ENCODE measurements at places on chromosomes 12 and 14.

GRCh38 chr12:103020839-103021238, 63.4 kb downstream of the ASCL1 start:
- no peak for DNase-seq

- no peak for DNase-seq
Measured at GRCh38 chr14:55752580-55753390, 172.8 kb downstream of the KTN1 start.

GRCh38 chr12:71478270-71478669, 38.7 kb downstream of the LGR5 start:
- DNase-seq: no peak

- DNase-seq: no peak
Measured at GRCh38 chr12:56248711-56249110, 9.5 kb downstream of the ANKRD52 start.

DNA sequence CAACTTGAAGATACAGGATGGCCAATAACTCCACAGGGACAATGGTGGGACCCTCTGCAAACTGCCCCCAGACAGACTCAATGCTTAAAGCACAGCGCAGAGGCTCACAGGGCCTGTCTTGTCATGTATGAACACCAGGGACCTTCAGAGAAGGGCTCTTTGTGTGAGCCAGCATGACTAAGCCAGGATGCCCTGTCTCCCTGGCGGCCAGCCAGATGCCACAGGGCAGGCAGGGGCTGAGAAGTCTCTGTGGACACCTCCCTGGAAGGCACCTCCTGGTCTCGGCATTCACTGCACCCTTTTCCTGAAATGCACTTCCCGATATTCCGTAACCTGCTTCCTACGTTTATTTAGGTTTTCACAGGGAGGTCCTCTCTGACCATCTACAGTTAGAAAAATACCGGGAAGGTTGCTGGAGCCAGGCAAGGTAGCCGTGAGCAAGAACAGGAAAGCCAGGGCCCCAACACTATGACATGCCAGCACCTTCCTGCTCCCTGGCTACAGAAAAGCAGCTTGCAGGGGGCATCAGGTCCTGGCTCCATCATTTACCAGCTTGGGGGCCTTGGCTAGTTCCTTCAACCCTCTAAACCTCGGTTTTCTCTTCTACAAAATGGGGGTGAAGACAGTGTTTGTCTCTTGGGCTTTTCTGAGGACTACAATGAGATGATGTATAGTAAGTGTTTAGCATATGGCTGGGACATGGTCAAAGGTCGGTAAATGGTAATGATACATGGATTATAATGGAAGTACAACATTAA, 65.0 kb downstream of the PITPNM2 start:
- no peak for DNase-seq

- no peak for DNase-seq
Measured at GRCh38 chr12:8037046-8037663, 4.6 kb downstream of the FOXJ2 start.

- DNase-seq: no peak
Measured at GRCh38 chr12:53391724-53392123, 11.7 kb downstream of the SP1 start.

DNA sequence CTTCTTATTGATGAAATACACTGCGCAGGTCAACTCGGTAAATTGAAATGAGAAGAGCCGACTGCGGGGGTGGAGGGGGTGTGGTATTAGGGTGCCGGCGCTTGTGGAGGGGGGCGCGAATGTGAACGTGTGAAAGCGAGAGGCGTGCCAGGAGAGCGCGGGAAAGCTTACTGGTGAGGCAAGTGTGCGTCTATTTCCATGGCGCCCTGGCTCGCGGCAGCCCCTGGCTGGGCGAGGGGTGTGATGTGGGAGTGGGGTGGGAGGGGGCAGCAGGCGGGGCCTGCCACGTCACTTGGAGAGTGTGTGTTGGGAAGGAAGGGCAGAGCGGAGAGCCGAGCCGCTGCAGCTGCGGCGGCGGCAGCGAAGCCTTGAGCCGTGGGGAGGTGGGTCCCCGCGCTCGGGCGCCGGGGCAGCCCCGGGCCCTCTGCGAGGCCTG, 88.8 kb downstream of the GALNT8 start:
- DNase-seq: no peak

- no peak for DNase-seq
Measured at GRCh38 chr12:91349476-91349875, 166.9 kb upstream of the DCN start.

GRCh38 chr12:12872139-12872933, 19.0 kb upstream of the GPRC5A start:
- DNase-seq: no peak

GRCh38 chr12:124371366-124371765, 76.5 kb downstream of the RFLNA start:
- DNase-seq: no peak

GRCh38 chr12:29519585-29520182, 22.2 kb upstream of the OVCH1 start:
- no peak for DNase-seq

DNA sequence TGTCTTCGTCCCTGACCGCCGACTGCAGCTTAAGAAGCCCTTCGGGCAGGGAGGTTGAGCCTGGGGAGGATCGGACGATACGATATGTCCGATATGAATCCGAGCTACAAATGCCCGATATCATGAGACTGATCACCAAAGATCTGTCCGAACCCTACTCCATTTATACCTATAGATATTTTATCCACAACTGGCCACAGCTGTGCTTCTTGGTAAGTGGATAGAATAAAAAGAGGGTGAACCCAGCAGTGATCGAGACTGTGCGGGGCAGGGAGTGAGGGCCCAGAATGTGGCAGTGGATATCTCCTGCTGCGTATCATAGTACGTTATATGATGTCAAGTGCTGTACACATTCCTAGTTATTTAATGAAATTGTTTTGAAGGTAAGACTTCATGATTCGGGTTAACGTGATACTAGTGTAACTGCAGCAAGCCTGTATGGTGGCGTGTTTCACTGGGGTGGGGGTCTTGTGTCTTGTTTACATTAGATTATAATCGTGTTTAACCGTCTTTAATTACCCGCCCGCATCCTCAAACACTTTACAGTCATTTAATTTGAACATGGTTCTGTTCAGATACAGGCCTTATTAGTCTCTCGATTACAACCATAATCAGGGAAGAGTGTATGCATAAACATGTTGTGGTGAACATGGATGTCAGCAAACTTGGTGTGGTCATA, 1.3 kb downstream of the NAA30 start:
- no peak for DNase-seq

- no peak for DNase-seq
Measured at GRCh38 chr14:95831468-95831867, 45.2 kb upstream of the TUNAR start.

DNA sequence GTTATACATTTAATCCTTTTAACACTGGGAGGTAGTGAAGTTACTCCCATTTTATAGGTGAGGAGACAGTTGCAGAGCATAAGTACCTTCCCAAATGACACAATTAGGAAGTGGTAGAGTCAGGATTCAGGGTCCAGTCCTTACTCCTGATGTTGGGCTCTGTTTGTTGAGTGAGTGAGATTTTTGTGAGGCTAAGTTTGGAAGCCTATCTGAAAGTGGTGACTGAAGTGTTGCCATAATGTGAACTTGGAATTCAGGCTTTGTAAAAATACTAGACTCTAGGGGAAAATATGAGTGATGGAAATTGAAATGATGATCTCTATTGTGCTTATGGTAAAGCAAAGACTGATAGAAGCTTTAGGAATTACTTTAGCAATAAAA, 2.2 kb downstream of the NUDT4 start:
- DNase-seq: no peak

DNA sequence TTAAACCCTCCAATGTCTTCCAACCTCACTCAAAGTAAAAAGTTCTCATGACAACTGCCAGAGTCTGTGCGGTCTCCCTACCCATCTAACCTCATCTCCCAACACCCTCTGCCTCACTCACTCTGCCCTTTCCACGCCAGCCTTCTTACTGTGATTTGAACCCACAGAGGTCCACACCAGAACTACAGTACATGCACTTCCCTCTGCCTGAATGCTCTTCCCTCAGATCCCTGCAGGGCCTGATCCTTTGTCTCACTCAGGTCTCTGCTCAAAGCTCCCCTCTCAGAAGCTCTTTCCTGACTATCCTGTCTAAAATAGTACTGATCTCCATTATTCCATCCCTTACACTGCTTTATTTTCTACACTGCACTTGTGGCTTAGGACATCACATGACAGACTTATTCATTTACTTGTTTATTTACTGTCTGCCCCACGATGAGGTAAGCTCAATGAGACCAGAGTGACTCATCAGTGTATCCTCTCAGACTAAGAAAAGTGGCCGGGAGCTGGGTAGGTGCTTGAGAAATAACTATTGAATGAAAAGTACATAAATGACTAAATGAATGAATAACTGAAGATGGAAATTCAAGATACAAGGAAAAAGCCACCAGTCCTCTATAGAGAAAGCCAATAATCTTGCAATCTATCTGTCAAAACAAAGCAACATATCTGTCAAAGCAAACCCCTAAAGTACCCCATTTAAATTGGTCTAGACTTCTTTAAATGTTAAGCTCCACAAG, 17.1 kb downstream of the POMT2 start:
- no peak for DNase-seq

DNA sequence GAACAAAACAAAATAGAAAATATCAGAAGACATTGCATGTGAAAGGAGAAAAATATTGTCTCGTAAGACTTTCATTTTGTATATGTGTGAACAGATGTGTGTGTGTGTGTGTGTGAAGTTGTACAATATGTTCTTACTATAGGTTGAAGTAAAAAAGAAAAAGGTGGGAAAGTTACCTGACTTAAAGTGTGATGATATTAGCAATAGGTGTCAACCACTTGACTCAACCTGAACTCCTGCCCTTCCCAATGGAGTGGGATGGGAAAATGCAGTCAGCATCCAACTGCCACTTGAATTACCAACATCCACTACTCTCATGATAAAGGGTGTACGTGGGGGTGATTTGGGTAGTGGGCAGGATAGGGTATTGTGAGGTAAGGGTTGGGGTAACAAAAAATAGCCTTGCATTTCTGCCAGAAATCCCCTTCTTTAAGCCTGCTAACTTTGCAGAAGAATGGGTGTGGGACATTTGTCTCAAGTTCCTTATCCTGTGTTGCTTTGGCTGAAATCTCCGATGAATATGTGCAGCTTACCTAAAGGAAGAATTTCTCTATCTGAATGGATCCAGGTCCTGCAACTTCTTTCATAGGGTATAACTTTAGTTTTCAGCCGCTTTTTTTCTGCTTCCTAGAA, 181.6 kb downstream of the CHST11 start:
- DNase-seq: no peak

GRCh38 chr14:69629225-69630127, 18.1 kb downstream of the SUSD6 start:
- no peak for DNase-seq

GRCh38 chr12:113465808-113466453, 5.7 kb downstream of the LHX5 start:
- no peak for DNase-seq

DNA sequence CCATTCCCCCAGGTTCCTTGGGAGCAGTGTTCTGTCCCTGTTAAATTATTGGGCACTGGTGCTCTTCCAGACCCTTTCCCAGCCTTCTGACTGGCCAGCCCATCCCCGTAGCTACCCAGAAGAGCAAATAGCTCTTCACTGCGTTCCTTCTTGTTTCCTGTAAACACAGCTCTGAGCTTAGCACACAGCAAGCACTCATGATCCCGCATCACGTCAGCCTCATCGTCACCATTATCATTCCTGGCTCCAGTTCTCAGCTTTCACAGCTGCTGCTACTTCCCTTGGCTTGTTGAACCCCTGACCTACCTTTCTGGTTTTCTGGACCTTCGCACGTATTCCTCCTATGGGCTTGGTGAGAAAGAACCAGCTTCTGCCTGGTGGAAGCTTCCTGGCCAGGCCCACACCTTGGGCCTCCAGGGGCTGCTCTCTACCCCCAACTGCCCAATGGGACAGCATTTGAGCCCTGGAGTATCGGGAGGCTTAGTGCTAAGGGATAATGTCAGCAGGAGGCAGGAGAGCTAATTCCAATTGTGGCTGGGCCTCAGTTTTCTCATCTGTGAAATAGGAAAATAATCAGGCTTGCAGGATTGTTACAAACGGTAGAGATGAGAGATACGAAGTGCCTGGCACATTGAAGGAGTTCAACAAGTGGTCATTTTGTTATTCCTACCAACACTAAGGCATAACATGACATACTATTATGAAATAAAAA, 22.6 kb upstream of the PAPOLA start:
- DNase-seq: no peak

GRCh38 chr12:14514154-14514842, 53.4 kb downstream of the PLBD1 start:
- DNase-seq: no peak

DNA sequence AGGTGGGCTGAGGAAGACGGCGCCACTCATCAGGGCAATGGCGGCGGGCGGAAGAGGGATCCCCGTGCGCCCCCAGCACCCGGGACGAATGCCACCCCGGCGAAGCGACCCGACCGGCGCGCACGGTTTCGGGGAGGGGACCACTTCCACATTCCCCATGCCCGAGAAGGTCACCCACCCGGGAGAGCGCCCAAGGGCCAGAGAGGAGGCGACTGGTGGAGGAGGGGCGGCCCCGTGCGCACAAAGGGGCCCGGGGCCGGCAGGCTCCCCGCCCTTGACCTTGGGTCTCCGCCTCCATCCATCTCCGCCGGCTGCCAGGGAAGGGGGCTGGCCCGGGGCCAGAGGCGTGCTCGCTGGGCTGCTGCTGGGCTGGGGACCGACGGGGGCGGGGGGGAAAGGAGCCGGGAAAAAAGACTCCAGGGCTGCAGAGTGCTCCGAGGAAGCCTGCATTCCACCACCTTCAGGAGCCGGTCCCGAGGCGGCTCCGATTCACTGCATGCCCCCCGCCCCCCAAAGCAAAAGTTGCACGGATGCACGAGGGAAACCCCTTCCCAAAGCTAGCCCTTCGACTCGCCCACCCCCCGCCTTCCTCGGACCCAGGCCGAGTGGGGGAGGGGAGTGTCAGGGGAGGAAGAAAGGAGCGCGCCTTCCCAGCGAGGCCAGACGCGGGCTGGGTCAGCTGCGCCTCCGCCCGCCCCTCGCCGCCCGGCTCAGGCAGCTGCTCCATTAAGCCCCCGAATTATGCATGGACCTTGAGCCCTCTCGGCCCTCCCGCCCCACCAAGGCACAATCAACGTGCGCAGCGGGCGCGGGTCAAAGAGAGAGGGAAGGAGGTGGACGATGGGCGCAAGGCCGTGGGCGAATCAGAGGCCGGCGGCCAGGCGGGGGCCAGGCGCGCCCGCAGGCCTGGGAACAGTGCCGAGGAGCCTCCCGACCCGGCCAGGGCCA, 26.2 kb downstream of the BCL11B start:
- DNase-seq: no peak

- no peak for DNase-seq
Measured at GRCh38 chr12:82456633-82457032, 98.3 kb downstream of the METTL25 start.
